ENCODE measurements at places on chromosomes 5 and 9.

- H3K4me1 ChIP-seq: no peaks in the 10 kb centered on the region
- H3K4me3 ChIP-seq: no peak overlapping the region
- no peaks in the 10 kb centered on the region for H3K36me3 ChIP-seq
- no peak for DNase-seq
- no peaks in the 10 kb centered on the region for H3K27me3 ChIP-seq
Observed at GRCh38 chr5:139178589-139178917, 19.6 kb downstream of the SIL1 start.

- H3K4me1 ChIP-seq: no peaks in the 10 kb centered on the region
- H3K36me3 ChIP-seq: no peaks in the 10 kb centered on the region
- H3K27ac ChIP-seq: no peak overlapping the region
- no peaks in the 10 kb centered on the region for H3K27me3 ChIP-seq
- no peak overlapping the region for H3K4me3 ChIP-seq
- no peak for DNase-seq
Observed at GRCh38 chr5:180127682-180128670, 56.4 kb upstream of the RNF130 start.

- peak overlapping the region; percentile 60 for H3K27ac ChIP-seq
- DNase-seq: no peak
- H3K4me1 ChIP-seq: no peaks in the 10 kb centered on the region
- H3K27me3 ChIP-seq: no peaks in the 10 kb centered on the region
Observed at GRCh38 chr5:69043655-69043996, 50.2 kb upstream of the SLC30A5 start.

GRCh38 chr5:142600611-142601358, 85.1 kb downstream of the FGF1 start:
- no peaks in the 10 kb centered on the region for H3K27me3 ChIP-seq

- no peaks in the 10 kb centered on the region for H3K27me3 ChIP-seq
- peak overlapping the region; percentile 51 for H3K4me3 ChIP-seq
- H3K27ac ChIP-seq: no peak overlapping the region
Observed at GRCh38 chr9:33524306-33524947, 376 bp downstream of the ANKRD18B start.

- no peaks in the 10 kb centered on the region for H3K36me3 ChIP-seq
- no peak overlapping the region for H3K27ac ChIP-seq
- no peak overlapping the region for H3K4me3 ChIP-seq
- no peaks in the 10 kb centered on the region for H3K4me1 ChIP-seq
- no peak for DNase-seq
Observed at GRCh38 chr5:74173665-74174064, 466.9 kb downstream of the ENC1 start.

GRCh38 chr9:127525401-127526188, 74.3 kb downstream of the LRSAM1 start:
- DNase-seq: no peak
- H3K4me1 ChIP-seq: no peaks in the 10 kb centered on the region
- H3K4me3 ChIP-seq: no peak overlapping the region
- no peak overlapping the region for H3K27ac ChIP-seq
- H3K27me3 ChIP-seq: no peaks in the 10 kb centered on the region

- no peaks in the 10 kb centered on the region for H3K4me1 ChIP-seq
- DNase-seq: peak; percentile 17
Observed at GRCh38 chr9:6055216-6055615, 39.8 kb upstream of the RANBP6 start.

DNA sequence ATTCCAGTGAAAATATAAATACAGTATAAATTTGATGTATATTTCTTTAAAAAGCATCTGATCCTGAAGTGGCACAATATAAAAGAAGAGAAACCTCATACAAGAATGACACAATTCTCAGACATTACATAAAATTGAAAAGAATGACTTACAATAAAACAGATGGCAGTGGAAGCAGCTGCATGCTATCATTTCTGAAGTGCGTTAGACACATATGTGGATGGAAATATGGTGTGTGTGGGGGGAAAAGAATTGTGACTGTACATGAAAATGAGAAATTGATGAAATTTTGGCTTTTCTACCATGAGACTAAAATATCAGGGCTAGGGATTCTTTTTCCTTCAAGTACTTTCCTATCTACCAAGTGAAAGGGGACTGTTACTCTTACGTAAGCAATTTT, 45.9 kb upstream of the CDH18 start:
- no peak overlapping the region for H3K27ac ChIP-seq
- H3K4me1 ChIP-seq: no peaks in the 10 kb centered on the region
- no peak for DNase-seq
- no peak overlapping the region for H3K4me3 ChIP-seq
- no peaks in the 10 kb centered on the region for H3K36me3 ChIP-seq

DNA sequence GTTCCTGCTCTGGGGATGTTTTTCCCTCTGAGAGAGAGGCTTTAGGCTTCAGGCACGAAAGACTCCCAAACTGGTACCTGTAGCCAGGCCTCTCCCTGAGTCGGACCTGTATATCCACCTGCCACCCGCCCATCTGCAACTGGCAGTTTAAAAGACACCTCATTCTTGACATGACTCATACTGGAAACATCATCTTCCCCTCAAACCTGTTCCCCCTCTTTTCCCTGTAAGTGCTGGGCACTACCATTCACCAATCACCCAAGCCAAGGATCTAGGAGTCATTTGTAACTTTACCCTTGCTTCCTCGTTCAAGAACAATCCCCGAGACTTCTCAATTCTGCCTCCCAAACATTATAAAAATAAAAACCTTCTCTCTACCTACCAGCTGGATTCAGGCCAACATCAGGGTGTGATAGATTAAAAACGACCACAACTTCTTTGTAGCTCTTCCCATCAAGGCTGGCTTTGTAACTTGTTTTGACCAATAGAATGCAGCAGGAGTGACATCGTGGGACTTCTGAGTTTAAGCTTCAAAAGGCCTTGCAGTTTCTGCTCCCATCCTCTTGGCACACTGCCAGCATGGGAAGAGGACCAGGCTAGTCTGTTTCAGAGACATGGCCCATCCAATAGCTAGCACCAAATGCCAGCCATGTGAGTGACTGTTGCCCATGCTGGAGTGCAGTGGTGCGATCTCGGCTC, 1.8 kb upstream of the WDR31 start:
- H3K4me3 ChIP-seq: no peak overlapping the region
- H3K27me3 ChIP-seq: no peaks in the 10 kb centered on the region
- DNase-seq: no peak
- no peak overlapping the region for H3K27ac ChIP-seq
- H3K36me3 ChIP-seq: no peaks in the 10 kb centered on the region

All from effector memory CD4-positive, alpha-beta T cell (primary cell).